ENCODE measurements at places on chromosomes 2 and 18.

- peak; percentile 7 for DNase-seq
These were observed 237.8 kb upstream of the THSD7B start for GRCh38 chr2:136527560-136527959.

DNA sequence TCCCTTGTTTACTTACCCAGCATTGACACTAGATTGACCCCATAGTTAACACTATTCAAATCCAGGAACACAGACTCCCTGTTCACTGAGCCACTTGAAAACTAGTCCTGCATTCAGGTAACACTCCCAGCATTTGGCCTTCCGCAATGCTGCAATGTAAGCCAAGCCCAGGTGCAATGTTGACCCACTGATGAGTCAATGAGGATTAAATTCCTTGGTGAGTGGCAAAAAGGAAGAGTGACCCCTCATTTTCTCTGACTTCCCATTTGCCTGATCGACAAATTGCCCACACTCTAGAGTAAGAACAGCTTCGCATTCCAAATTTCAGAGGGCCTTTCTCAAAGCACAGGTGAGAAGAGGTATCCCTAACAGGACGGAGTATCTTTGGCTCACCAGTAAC, 251.9 kb downstream of the FBXO15 start:
- no peak for DNase-seq

GRCh38 chr2:26172189-26172870, 558 bp upstream of the GAREM2 start:
- DNase-seq, result no peak

- no peak for DNase-seq
These were observed 39.4 kb downstream of the KIF5C start for GRCh38 chr2:148914463-148914862.

- DNase-seq, result peak; percentile 59
These were observed 111.3 kb downstream of the ESCO1 start for GRCh38 chr18:21489119-21489750.
